ENCODE measurements at places on chromosomes 2 and 18.

GRCh38 chr18:22539051-22539765 is 121.5 kb upstream of the CTAGE1 start:
- no peak for DNase-seq

DNA sequence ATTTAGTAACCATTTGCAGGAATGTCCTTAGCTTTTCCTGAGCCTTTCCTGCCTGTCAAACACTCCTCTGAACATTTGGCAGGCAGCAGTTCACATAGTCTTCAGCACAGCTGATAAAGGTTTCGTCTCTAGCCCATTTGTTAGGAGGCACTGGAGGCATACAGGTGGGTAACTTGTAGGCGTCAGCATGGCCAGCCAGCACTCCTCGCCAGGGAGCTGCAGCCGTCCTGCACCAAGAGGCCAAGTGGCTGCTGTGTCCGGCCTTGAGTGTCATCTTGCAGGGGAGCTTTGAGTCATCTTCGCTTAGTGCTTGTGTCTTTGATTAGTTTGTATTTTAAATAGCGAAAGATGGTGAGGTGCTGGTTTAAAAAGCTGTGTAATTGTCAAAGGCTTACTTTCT is 120.3 kb upstream of the NFATC1 start:
- peak; percentile 64 for DNase-seq

DNA sequence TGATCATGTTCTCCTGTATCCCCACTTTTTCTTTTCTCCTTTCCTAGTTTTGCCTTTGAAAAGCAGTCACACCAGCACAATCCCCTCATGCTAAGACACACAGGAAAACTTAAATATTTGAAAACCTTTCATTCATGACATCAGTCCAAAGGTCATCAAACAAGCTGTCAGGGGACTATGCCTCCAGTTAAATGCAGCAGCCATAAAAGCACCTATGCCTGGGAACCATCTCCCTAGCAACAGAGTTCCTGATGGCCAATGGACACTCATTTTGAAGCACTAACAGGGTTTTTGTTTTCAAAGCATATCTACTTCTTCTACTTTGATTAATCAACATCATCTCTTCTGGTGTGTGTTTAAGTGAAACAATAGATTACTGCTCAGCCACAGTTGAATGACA is 286.4 kb upstream of the PARD3B start:
- DNase-seq = no peak

- DNase-seq = peak; percentile 46
Observed at GRCh38 chr2:1652034-1652790, 92.1 kb downstream of the PXDN start.

GRCh38 chr2:156489195-156489594 is 53.0 kb downstream of the GPD2 start:
- no peak for DNase-seq

- DNase-seq = peak; percentile 27
Observed at GRCh38 chr2:129877795-129878775, 101.4 kb upstream of the RAB6C start.

DNA sequence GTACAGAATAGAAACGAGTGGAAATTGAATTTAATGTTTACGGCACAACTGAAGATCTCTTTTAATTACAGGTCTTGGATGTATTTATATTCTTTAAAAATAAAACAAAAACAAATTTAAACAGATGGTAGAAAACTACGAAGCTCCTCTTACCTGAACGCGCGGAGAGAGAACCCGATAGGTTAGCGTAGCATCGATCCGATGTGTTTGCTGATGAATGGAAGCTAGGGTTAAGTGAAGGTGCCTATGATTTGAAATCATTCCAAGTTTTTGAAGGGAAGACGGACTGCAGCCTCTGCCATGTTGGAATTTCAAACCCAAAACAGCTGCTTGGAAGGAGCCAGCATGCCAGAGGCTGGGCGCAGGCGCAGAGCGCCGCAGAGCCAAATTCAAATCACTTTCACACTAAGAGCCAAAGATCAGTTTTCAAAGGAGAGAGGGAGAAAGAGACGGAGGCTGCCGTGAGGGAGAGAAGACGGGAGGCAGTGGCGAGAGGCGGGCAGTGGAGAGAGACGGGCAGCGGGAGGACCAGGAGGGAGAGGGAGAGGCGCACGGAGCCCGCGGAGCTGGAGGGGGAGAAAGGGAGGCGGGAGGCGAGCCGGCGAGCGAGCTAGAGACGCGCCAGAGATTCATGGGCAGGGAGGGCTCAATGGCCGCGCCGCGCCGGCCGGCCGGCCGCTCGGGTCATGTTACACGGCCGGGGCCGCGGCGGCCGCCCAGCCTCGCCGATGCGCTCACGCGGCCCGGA is at the start of gene FIGN:
Gene FIGN, minus strand, starts transcription at position 324 of the 748 bp plus-strand sequence. CDS start 1,081 bp downstream, outside the sequence.
- DNase-seq = peak; percentile 85

DNA sequence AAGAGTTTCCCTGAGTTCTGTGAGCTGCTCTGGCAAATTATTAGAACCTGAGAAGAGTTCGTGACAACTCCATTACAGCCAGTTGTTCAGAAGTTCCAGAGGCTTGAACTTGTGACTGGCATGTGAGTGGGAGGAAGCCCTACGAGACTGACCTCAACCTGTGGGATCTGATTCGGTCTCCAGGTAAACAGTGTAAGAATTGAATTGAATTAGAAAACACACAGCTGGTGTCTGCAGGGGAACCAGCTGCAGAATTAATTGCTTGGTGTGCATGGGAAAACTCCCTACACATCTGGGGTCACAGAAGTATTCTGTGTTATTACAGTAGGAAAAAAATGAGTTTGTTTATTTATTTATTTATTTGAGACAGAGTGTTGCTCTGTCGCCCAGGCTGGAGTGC is 14.0 kb upstream of the ITSN2 start:
- no peak for DNase-seq

GRCh38 chr2:185782223-185782769 is 43.7 kb downstream of the FSIP2 start:
- no peak for DNase-seq

DNA sequence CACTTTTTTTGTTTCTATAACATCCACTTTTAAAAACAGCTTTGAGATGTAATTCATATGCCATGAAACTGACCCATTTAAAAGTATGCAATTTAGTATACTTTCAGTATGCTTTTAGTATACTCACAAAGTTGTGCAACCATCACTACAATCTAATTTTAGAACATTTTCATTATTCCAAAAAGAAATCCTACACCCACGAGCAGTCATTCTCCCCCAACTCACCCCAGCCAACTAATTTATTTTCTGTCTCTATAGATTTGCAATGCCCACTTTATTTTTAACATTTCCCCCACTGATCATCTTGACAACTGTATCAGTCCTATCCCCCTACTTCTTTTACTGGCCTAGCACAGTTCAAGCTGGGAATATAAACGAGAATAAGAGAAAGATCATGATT is 39.1 kb downstream of the FAM98A start:
- no peak for DNase-seq

DNA sequence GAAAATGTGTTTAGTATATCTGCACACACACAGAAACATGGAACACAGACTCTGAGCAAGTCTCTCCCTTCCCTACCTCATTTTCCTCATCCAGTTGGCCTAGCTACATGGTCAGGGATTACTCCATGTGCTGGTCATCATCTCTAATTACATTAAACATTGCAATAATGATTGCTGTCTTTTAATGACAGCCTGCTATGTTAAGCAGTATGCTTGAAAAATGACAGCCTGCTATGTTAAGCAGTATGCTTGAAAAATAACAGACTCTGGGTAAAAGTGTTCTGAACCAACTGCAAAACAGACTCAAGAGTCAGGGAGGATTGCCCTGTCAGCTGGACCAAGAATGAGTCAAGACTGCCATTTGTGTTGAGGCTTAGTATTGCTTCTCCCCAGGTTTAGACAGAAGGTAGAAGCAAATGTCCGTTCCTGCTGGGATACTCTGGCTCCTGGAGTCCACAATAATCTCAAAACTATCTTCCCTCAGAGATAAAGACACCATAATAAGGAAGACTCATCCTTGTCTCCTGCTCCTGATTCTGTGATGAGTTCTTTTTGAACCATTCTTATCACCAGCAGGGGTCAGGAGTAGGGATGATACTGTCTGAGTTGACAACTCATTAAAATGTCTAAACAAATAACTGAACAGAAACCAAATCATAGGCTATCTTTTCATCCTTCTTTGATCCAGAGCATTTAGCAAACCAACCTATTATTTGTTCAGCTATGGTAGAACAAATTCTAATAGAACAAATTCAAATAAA is 57.7 kb downstream of the CCDC93 start:
- no peak for DNase-seq

- no peak for DNase-seq
Observed at GRCh38 chr2:198587741-198588140, 783.3 kb downstream of the PLCL1 start.

GRCh38 chr2:46421361-46421760 is 58.0 kb upstream of the TMEM247 start:
- no peak for DNase-seq

- DNase-seq = no peak
Observed at GRCh38 chr2:176206682-176207081, 18.2 kb downstream of the HOXD1 start.

DNA sequence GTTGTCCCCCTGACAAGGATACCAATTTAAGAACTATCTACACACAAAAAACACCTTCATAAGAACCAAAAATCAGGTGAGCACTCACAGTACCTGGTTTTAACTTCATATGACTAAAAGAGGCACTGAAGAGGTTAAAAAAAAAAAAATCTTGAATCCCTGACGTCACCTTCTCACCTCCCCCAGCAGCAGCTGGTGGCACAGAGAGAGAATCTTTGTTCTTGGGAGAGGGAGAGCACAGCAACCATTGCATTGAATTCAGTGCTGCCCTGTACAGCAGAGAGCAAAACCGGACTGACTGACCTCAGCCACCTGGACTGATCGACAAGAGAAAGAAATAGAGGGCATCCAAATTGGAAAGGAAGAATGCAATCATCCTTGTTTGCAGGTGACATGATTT is 566.0 kb downstream of the TMX3 start:
- DNase-seq = no peak

GRCh38 chr2:68431316-68431972 is 35.6 kb downstream of the FBXO48 start:
- DNase-seq = no peak

GRCh38 chr2:221573430-221574230 is 1.5 kb upstream of the EPHA4 start:
- DNase-seq = peak; percentile 86

DNA sequence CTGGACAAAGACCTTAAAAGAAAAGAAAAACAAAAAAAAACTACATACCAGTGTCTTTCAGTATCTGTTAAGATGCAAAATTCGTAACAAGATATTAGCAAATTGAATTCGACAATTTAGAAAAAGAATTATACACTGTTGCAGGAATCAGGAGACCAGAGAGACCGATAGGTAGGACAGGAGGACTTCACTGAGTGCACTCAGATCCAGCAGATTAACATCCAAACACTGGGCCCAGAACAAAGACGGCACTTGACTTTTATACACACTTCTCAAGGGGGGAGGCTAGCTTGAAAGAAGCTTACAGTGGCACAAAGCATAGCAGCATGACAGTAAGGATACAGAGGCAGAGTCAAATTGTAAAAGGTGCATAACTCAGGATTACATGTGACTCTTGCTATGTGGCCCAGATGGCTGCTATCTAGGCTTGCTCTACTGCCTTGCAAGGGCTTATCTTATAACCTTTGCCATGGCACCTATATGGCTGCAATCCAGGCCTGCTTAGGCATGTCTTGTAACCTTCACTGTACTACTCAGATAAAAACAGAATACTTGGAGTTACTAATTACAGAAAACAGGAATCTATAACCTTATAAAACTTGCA is 507.3 kb upstream of the LRRTM4 start:
- DNase-seq = no peak

GRCh38 chr2:241844831-241845578 is 13.7 kb downstream of the PDCD1 start:
- no peak for DNase-seq

DNA sequence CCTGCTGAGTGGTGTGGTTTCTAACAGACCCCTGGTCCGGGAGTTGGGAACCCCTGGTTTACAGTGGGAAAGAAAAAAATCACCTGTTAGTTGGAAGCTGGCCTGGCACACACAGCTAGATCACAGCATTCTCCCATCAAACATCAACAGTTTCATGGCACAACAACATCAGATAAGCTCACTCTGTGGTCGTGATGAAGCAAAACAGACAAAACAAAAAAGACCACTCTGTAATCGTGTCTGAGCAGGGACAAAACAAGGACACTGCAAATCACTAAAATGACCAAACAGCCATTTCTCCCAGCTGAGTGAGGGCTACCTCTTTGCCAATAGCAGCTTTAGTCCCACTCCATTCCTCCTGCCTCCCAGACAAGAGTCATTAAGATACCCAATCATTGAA is 9.0 kb upstream of the IMPACT start:
- DNase-seq = no peak

DNA sequence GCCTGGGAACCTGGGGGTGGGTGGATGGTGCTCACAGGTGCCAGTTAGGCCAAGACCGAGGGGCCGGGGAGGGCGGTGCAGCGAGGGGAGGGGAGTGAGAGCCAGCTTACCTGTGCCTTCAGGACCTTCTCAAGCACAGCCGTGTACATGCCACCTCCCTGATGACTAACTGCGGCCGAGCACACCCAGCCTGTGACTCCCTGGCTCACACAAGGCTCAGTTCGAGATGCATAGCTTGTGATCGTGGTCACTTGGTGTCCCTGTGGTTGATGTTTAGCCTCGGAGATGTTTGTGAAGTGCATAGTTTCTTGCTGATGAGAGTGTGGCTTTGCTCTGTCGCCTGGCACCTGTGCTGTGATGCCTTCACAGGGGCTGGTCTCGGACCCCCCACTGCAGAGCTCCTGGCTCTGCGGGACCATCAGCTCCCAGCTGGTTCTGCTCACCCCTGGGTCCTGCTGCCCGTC is 84.5 kb upstream of the ODC1 start:
- no peak for DNase-seq

DNA sequence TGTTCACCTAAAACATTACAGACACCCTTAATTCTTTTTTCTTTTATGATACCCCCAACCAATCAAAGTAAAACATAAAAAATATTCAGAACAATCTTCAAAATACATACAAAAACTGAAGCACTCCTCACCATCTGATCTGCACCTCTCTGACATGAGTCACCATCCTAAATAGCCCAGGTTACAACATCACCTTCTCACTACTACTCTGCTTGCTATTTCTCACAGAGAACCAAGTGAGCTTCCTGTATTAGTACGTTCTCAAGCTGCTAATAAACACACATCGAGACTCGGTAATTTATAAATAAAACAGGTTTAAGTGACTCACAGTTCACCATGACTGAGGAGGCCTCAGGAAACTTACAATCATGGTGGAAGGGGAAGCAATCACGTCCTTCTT is 183.5 kb downstream of the CBLN2 start:
- DNase-seq = no peak

DNA sequence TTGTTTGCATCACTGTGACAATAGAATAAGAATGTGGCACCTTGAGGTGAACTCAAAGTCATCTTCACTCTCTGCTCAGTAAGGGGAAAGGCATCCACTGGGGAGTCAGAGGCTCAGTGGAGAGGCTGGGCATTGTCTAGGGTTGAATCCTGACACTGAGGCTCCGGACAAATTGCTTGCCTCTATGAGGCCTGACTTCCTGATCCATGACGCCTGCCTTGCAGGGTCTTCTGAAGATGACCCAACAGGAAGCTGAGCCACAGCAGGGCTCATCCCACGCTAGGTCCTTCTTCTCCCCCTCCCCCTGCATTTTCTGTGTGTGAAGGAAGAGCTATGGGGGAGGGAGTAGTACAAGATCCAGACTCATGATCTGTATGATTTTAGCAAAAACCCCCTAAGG is 265.1 kb downstream of the SH3BP4 start:
- DNase-seq = no peak

- DNase-seq = peak; percentile 40
Observed at GRCh38 chr18:13377496-13377895, 158.9 kb downstream of the LDLRAD4 start.

GRCh38 chr18:11323359-11323819 is 174.0 kb upstream of the PIEZO2 start:
- DNase-seq = peak; percentile 86
